ENCODE measurements at places on chromosomes 3 and 15. TPM values are rescaled to one million over a fixed set of nuclear protein-coding genes. Genes with fewer than 3 reads are reported as not detected.

SEMA5B gene
- total RNA-seq: 0.16 TPM

TRPM7 gene
- total RNA-seq: 69.2 TPM

SLC38A3 gene
- not detected for total RNA-seq

SAXO2 gene
- 3.9 TPM for total RNA-seq

HEMK1 gene
- total RNA-seq: 67.1 TPM

MESP2 gene
- not detected for total RNA-seq

ITIH1 gene
- total RNA-seq: not detected

CFAP20DC gene
- 0.13 TPM for total RNA-seq

GRCh38 chr3:32522682-32523081, 20.0 kb upstream of the CMTM6 start:
- no peak for DNase-seq

- peak; percentile 33 for DNase-seq
Measured at GRCh38 chr15:86624261-86625036, 544.8 kb downstream of the AGBL1 start.

DNA sequence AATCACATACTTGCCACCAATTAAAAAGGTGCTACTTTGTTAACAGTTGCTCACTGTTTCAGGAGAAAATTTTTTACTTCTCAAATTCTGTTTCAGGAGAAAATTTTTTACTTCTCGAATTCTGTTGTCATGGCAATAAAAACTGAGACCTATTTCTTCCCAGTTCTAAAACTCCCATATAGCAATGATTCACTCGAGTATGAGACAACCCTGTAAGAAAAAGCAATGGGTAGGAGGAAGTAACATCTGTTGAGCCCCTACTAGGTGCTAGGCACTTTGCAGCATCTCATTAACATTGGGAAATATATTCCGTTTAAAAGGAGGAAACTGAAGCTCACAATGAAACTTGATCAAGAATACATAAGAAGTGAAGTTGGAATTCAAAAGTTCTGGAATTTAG, 35.1 kb upstream of the IGSF11 start:
- no peak for DNase-seq

DNA sequence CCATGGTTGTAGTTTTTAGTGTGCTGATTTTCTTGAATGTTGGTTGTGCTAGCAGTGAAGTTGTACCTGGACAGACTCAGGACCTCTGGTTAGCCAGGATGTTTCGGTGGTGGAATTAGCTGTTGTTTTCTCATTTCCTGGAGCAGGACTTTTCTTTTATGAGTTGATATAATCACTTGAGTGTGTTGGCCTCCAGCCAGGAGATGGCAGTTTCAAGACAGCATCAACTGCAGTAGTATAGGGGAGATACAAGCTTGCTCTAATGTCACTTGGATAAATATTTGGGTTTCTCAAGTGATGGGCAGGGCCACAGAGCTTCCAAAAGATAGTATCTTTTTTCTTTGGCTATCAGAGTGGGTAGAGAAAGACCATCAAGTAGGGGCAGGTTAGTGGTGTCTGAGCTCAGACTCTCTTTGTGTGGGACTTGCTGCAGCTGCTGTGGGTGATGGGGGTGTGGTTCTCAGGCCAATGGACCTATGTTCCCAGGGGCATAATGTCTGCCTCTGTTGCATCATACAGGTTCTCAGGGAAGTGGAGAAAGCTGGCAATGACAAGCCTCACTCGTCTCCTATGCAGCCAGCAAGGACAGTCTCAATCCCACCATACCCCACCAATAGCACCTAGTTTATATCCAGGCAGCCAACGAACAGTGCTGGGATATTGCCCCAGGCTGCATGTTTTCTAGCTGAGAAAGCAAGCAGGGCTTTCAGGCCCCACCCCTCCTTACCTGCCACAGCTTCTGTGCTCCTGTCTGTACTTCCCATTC, 14.6 kb upstream of the OR5K2 start:
- no peak for DNase-seq

GRCh38 chr3:128452678-128453275, 13.9 kb downstream of the DNAJB8 start:
- no peak for DNase-seq

DNA sequence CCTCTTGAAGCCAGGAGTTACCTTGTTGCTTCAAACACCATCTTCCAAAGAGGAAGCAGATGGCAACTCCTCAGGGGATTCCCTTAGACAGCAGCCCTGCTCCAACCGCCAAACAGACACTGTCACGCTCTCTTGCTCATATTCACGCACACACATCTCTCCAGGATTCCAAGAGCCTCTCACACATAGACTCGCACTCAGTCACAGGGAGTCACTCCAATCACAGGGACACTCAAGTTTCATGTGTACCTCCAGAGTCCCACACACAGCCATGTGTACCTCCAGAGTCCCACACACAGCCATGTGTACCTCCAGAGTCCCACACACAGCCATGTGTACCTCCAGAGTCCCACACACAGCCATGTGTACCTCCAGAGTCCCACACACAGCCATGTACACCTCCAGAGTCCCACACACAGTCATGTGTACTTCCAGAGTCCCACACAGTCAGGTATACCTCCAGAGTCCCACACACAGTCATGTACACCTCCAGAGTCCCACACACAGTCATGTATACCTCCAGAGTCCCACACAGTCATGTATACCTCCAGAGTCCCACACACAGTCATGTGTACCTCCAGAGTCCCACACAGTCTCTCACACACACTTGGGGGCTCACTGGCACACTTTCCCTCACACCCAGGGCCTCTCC, 6.1 kb downstream of the VWA5B2 start:
- DNase-seq: no peak

DNA sequence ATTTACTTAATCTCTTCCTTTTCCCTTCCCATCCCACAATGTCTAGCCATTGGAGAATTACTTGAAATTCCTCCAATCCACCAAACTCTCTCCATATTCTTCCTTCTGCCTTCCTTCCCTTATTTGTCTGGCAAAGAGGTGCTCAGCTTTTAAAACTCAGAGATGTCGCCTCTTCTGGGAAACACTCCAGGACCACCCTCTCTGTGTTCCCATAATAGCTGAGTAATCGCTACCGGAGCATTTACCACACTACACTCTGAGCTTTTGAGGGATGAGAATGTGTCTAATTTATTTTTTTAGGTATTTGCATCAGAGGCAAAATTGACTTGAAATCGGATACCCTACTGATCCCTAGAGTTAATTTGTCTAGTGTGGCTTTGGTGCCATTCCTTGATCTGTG, 245.7 kb upstream of the TPRG1 start:
- no peak for DNase-seq

DNA sequence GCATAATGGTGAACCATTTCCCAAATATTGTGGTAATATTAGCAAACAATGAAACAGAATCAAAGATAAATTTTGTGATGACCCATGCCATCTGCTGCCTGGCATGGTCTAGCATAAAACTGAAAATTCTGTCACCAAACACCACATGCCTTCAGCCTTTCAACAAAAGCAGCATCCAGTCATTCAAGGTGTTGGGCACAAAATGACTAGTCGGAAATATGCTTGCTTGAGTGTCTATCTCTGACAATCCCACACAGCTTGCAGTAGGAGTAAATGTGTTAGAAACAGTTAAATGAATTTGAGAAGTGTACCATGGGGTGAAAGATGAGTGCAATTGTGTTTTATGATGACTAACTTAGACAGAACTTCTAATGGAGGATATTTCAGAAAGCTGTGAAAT, 61.7 kb upstream of the CDIN1 start:
- no peak for DNase-seq

DNA sequence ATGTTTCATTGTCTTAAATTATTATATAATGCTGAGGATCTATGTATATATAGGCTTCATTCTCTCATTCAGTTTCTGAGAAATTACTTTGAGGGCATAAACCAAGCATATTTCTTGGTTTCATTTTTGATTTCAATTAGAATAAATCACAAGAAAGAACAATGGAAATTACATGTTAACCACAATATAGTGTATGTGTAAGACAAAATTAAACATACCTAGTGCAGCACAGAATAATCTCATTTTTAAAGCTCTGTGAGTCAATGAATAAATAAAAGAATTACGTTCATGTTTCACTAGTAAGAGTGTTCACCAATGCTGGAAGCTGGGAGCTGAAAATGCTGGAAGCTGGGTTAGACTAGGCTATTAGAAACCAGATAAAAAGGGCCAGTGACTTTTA, 72.8 kb downstream of the UBE3A start:
- no peak for DNase-seq

DNA sequence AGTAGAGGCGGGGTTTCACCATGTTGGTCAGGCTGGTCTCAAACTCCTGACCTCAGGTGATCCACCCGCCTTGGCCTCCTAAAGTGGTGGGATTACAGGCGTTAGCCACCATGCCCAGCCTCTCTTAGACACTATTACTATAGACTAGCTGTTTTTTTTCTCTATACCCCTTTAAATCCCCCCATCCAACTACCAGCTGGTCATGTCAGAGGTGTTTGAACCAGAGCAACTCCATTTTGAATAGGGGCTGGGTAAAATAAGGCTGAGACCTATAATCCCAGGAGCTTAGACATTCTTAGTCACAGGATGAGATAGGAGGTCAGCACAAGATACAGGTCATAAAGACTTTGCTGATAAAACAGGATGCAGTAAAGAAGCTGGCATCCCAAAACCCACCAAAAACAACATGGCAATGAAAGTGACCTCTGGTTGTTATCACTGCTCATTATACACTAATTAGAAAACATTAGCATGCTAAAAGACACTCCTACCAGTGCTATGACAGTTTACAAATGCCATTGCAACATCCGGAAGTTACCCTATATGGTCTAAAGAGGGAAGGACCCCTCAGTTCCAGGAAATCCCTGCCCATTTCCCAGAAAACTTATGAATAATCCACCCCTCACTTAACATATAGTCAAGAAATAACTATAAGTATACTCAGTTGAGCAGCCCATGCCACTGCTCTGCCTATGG, 57.8 kb upstream of the GPD1L start:
- DNase-seq: no peak

DNA sequence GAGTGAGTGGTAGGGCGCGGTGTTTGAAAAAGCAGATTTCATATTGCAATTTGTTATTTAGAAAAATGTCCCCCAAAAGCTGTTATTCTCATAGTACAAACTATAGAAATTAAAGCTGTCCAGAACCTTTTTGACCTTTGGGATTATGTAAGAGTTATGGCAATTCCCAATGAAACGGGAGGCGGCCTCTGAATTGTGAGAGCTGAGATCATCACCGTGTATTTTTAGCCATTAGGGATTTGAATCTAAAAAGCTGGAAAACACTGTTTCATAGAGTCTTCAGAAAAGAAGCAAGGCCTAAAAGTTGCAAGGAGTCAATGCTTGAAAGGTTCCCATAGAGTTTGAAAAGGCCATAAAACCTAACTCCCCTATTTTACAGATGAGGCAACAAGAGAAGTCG, 38.6 kb upstream of the SLC25A26 start:
- no peak for DNase-seq

DNA sequence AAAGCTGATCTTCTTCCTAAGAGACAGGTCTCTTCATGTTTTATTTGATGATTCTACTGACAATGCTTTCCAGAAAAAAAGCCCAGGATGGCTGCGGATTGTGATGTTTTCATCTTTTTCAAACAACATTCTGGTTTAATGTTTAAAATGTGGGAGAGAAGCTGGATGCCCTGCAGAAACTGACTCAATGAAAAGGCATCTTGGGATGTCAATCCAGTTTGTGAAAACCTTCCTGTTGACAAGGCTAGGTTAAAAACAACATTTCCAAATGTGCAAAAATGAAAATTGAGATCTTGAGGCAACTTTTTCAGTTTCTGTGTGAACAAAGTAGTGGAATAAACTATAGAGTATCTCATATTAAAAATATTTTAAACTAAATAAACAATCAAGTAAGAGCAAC, 156.0 kb upstream of the MRPL3 start:
- no peak for DNase-seq

- DNase-seq: no peak
Measured at GRCh38 chr3:131503320-131503635, 507 bp upstream of the MRPL3 start.

- no peak for DNase-seq
Measured at GRCh38 chr15:59473226-59473625, 35.2 kb downstream of the FAM81A start.

GRCh38 chr3:185477316-185477715, 21.5 kb downstream of the TMEM41A start:
- DNase-seq: no peak

DNA sequence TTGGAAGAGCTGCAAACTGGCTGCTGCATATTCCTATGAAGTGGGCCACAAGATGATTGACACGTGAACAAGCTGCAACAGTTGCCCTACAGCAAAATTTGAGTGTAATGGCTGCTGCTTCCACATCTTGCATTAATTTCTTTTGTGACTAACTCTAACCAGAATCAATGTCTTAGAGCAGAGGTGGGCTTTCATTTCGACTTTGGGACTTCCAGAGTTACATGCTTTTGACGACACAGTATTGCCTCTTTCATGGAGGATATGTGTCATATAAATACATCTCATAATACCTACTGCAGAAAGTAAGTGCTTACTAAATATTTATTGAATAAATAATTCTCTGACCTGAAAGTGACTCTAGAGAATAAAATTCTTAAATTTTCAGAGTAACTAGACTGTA, 340.7 kb upstream of the KCNH8 start:
- no peak for DNase-seq

DNA sequence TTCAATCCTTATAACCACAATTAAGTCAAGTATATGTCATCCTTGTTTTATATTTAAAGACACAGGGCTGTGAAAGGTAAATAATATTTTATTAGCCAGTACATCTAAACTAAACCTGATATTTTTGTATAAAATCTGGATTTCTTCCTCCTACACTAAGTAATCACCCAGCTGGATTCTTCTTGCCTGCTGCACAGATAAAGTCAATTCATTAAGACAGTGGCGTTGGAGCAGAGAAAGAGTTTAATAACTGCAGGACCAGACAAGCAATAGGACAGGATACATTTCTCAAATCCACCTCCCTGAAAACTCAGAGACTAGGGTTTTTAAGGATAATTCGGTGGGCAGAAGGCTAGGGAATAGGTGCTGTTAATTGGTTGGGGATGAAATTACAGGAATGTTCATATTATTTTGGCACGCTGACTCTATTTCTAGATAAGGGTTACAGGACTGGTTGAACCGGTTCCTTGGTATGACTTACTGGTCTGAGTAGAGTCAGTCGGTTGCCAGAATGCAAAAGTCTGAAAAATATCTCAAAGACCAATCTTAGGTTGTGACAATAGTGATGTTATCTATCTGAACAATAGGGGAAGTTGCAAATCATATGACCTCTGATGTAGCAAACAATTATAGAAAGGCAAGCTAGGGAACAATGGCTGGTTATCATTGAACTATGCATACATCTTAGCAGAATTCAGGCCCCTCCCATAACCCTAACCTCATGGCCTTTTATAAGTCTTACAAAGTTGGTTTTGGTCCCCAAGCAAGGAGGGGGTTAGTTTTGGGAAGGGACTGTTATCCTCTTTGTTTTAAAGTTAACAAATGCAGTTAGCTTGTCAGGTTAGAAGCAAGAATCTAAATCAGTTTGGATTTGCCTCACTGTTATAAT, 244.8 kb downstream of the ALCAM start:
- no peak for DNase-seq

- no peak for DNase-seq
Measured at GRCh38 chr3:119580067-119580760, 922 bp downstream of the ADPRH start.

Measured in naive thymus-derived CD8-positive, alpha-beta T cell (primary cell).